ENCODE measurements at places on chromosomes 13 and 19.

GRCh38 chr13:71871176-71871754 lies 4.3 kb upstream of the DACH1 start:
- DNase-seq = no peak

DNA sequence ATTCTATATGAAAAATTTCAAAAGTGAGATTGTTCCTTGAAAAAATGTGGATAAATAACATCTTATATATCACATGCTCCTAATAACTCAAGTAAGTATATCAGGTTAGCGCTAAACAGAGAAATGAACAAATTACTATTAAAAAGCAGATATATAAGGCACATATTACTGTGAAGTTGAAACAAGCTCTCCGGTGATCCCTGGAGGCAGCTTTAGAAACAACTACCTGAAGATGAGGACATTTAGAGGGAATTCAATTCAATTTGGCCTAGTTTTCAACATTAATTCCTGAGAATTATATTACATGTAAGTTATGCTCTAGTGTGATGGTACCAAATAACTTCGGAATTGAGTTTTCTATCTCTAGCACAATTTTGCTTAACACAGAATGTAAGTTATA lies 1373.6 kb upstream of the SPRY2 start:
- DNase-seq = no peak

GRCh38 chr13:42377640-42378382 lies 105.9 kb downstream of the AKAP11 start:
- no peak for DNase-seq

- no peak for DNase-seq
Observed at GRCh38 chr13:52949044-52949443, 79.6 kb upstream of the OLFM4 start.

GRCh38 chr19:29379257-29380021 lies 146.4 kb upstream of the VSTM2B start:
- no peak for DNase-seq
